NCI-H524 treated with DMSO at 0.1 percent for 48 hours (cell line): ENCODE measurements at places on chromosomes 2 and 18.

- DNase-seq: no peak
Observed at GRCh38 chr2:118148809-118149208, 60.5 kb downstream of the INSIG2 start.

GRCh38 chr2:33240178-33240577, 236.3 kb upstream of the RASGRP3 start:
- no peak for DNase-seq

GRCh38 chr2:221818616-221819320, 246.7 kb upstream of the EPHA4 start:
- DNase-seq: no peak

- no peak for DNase-seq
Observed at GRCh38 chr2:234673961-234674759, 177.3 kb upstream of the ARL4C start.

GRCh38 chr18:58966704-58967103, 102.0 kb downstream of the ZNF532 start:
- DNase-seq: no peak

DNA sequence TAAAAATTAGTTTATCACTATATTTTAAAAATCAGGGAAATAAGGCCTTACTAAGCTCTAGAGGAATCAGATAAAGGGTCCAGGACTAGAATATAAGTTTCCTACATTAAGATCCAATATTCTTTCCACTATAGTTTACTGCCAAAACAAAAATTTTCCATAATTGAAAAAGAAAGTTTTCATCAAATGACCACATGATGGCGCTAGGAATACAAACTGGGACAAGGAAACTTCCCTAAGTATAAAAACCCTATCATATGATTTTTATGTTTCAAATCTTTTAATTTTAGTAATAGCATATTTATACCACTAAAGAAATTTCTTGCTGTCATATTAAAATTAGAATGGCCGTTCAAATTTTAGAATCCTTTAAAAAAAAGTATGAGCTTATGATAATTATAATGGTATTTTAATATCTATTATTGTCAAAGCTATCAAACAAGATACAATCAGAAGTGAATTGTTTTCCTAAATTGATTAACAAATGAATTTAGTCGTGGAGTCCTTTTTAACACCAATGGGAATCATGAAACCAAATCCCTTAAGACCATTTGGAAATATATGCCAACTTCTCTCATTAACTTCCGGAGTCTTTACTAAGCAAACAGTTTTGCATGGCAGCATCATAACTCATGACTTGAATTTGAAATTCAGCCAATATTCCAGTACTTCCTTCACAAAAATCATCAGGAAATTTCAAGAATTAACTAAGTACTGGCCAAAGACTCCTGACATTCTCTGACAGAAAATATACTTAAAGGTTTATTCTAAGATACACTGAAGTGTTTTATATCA, 70.3 kb downstream of the SCN1A start:
- no peak for DNase-seq

- DNase-seq: no peak
Observed at GRCh38 chr2:9110893-9111569, 95.6 kb upstream of the ASAP2 start.

DNA sequence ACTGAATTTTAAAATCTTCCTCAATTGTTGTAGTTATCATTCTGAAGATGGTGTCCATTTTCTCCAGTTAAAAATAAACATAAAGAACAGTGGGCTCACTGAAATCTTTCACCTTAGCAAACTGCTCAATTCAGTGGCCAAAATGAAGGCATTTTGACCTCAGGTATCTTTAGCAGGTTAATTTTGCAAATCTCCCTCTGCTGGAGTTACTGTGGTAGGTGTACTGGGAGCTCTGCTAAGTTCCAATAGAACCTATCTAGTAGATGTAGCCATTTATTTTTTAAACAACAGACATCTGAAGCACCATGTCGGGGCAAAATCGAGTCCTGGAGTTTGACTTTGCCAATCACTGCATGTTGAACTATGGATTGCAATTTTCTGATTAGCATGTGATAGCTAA, 177.1 kb downstream of the IRS1 start:
- no peak for DNase-seq

- DNase-seq: no peak
Observed at GRCh38 chr18:33844232-33844631, 266.2 kb downstream of the ASXL3 start.

GRCh38 chr2:60484133-60484645, 69.3 kb downstream of the BCL11A start:
- DNase-seq: no peak

GRCh38 chr2:56167616-56168562, 15.9 kb upstream of the CCDC85A start:
- no peak for DNase-seq

DNA sequence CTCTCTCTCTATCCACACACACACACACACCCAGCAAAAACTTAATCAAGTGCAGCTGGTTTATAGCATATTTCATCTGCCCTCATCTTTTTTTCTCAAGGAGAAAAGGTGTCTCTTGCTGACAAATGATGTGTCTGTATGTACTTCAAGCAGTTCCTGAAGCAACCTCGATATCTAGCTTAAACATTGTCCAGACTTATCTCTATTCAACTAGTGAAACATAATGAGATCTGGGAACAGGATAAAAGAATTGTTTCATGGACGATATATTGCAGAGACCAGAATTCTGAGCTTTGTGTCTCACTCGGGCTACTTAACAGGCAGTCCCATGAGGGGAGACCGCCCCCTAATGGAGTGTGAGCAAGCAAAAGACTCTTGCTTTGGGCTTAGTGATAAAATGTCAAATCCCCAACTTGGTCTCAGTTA, 929.2 kb upstream of the SOX11 start:
- peak; percentile 29 for DNase-seq

DNA sequence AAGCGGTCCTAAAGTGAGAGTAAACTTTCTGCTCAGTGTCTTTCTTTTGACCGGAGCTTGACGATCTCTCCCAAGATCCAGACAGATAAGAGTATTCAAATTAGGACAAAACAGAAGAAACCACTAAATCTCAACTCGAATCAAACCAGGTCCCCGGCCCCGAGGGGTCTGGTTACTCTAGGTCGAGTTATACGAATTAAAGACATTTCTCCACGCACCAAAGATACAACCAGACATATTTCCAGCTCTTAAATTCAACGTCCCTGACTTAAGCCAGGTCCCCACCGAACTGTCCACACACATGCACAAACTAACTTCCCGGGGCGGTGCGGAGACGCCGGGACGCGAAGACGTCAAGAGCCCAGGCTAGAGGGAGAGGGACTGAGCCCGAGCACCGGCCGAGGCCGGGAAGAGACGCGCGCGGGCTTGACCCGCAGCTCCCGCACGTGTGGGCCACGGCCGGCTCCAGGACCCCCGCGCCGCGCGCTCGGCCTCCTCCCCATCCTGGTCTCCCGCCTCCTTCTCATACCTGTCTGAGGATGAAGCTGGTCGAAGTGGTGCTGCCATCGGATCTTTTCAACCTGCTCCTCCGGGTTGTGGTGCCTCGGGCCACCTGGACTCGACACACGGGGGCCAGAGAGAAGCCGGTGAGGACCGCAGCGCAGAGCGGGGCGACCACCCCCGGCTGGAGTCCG, 896 bp downstream of the CACNB4 start:
- no peak for DNase-seq

GRCh38 chr2:55355451-55355850, 64.2 kb downstream of the CCDC88A start:
- peak; percentile 48 for DNase-seq

GRCh38 chr2:9230051-9230802, 23.6 kb downstream of the ASAP2 start:
- DNase-seq: no peak

- DNase-seq: no peak
Observed at GRCh38 chr2:134717286-134718022, 1.3 kb downstream of the TMEM163 start.
